ENCODE measurements at places on chromosomes 13 and 19.

GRCh38 chr13:28037399-28037798 is 48.9 kb upstream of the URAD start:
- no peak for DNase-seq

DNA sequence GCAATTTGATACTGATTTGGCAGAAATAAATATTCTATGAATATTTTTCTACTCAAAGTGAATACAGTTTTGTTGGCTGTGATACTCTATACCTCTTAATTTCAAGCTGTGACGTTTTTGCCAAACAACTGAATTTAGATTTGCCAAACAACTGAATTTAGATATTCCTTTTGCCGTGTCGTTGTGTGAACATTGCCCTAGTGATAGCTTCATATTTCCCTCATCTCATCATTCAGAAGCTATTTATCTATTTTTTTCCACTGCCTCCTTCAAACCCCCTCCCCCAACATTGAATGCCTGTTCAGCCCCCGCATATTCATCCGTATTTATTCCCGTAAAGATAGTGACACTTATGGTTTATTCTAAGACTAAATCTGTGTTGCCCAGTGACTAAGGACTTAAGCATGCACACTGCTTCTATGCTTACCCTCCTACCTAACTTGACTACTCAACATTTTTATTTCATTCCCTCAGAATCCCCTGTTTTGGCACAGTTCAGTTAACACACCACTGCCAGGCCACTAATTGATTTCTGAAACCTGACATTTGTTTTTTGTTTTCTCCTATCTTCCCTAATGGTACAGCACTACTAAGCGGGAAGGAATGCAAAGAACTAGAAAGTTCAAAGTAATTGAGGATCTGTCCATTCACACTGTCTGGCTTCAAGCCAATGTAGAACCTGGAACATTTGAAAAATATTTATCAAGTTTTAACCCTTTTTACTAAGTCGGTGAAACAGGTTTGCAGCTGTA is 2.8 kb upstream of the KLF5 start:
- DNase-seq = peak; percentile 52

DNA sequence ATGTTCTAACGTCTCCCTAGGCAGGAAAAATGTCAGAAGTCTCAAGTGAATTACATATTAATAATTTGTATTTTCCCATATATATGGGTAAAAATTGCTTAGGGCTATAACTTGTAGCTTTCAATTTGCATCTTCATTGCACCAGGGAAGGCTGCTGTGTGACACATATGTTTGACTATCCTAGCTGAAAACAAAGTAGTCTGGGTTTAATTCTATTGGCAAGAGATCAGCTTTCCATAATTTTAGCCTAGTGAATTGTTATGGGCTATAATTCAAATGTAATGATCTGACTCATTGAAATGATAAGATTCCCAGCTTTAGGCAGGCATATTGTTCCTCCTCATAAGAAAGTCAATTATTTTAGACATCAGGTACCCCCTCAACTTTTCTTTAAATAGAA is 553.1 kb downstream of the DCT start:
- DNase-seq = no peak

DNA sequence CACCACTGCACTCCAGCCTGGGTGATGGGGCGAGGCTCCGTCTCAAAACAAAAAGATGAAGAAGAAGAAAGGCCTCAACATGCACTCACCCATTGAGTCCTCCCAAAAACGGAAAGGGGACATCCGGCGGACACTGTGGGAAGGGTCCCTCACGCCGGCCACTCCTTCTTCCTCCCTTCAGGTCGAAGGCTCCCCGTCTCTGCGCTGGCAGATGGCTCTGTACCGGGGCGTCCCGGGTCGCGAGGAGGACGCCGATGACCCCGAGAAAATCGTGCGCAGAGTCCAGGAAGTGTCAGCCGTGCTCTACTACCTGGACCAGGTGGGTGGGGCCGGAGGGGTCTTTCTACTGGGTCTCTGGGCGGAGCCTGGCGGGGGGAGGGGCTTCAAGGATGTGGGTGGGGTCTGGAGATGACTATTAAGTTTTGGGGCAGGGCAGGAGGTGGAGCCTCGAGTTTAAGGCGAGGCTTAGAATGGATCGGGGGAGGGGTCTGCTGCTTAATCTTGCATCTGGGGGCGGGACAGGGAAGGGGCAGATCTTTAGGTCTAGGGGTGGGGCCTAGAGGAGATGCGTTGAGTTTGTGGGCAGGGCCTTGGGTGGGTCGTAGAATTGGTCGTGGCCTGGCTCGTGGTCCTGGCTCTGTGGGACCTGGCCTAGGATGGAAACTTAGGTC is 90.2 kb downstream of the MAP4K1 start:
- no peak for DNase-seq

- peak; percentile 39 for DNase-seq
Measured at GRCh38 chr19:3801412-3802096, 15.4 kb upstream of the MATK start.

DNA sequence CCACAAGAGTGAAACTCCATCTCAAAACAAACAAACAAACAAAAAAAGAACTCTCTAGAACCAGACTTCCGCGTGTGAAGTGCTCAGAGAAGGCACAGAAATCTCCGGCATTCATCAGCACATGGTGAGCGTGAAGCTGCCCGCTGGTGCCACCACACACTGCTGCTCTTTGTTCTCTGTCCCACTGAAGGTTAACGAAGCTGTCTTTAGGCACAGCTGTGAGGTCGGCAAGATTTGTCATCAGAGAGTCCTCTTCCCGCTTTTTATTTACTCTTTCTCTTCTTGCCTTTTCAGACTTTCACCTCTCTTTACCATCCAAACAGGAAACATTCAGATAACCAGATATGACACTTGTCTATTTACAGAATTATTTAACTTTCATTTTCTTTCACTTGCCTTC is 115.2 kb upstream of the ARGLU1 start:
- DNase-seq = no peak

GRCh38 chr19:47176627-47177090 is 46.0 kb downstream of the SAE1 start:
- DNase-seq = no peak

DNA sequence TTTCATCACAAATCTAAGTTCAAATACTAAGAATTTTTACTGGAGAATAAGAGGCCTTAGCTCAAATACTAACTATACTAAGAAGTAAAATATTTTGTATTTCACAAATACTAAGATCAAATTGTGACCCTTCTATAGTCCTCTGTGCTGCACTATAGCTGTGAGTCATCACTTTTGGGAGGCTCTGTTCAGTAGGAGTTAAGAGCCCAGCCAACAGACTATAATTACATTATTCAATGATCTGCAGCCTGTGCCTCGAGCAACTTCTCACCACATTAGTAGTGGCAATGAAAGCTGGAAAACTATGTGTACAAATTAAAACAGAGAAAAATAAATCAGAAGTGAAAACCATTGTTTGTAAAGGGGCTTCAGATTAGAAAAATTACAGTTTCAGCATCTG is 147.3 kb upstream of the GPC6 start:
- no peak for DNase-seq

GRCh38 chr19:13401388-13401787 is 104.9 kb downstream of the CACNA1A start:
- DNase-seq = no peak

GRCh38 chr13:48241651-48242050 is 8.6 kb downstream of the ITM2B start:
- no peak for DNase-seq

GRCh38 chr19:33211794-33212435 is 13.7 kb downstream of the SLC7A10 start:
- DNase-seq = no peak

GRCh38 chr19:44891016-44891882 is at the start of gene TOMM40:
Gene TOMM40 (plus strand): TSS chr19:44891254. CDS start chr19:44891416, 162 bp downstream.
- peak; percentile 100 for DNase-seq

- DNase-seq = no peak
Measured at GRCh38 chr13:107968470-107968869, 246.9 kb downstream of the LIG4 start.

DNA sequence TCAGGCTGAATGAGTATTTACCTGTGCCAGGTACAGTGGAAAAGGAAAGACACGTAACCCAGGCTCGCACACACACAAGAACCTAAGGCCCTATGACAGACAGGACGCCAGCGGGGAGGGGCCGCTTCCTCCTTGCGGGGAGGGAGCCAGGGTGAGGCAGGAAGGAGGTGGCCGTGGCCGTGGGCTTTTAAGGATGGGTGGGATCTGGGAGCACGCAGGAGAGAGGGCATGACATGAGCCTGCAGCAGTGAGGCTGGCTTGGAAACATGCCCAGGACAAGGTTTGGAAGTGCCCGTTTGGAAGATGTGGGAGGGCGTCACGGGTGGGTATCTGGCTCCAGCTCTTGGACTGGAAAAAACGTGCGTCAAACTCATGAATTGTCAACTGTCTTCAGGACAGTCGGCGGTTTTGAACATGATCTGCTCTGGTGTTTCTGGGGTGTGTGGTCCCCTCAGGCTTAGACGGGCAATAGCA is 20.1 kb downstream of the SH3GL1 start:
- no peak for DNase-seq

- no peak for DNase-seq
Measured at GRCh38 chr13:108980237-108980636, 350.8 kb downstream of the MYO16 start.

DNA sequence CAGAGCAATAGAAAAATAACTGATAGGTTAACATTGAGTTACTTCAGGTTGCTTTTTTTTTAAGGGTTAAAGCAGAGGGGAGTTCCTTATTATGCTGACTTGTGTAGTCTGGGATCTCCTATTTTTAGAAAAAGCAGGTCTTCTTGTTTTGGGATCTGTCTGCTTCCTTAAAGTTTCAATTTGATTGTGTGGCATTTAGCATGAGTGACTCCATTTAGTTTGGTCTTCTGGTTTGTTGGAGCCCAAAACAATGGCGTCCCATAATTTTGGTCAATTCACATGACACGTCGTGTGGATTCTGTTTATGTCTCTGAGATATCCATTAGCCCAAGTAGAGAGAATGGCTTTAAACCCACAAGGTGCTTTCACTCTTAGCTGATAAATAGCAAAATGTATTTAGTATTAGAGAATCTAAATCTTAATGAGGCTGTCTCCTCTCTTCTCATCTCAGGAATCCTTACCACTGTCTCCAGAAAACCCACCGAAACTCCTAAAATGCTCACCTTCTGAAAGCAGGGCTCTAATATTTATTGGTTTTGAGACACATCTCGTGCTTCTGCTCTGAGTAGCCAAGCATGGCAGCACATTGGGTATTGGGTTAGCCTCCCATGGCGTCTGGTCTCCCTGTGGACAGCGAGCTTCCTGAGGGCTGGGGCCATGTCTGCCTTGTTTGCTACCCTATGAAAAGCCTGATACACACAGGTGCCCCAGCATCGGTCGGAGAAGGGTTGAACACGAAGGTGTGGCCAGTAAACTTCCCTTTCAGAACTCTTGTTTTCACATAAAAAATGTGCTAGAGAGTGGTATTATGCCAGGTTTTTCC is 67.2 kb upstream of the GPR183 start:
- DNase-seq = no peak

DNA sequence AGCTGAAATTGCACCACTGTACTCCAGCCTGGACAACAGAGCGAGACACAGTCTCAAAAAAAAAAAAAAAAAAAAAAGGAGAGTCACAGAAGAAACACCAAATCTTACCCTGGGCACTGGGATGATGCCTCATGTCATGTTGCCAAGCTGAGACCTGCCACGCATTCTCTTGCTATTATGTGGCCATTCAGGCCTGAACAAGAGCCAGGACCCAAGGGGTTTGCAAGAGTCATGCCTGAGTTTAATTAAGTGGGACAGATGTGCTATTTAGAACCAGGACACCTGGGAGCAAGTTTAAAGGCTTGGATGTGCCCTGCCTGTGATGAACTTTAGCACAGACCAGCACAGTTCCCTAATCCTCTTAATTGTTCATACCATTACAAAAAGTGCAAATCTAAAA is 9.8 kb downstream of the PNMA8A start:
- no peak for DNase-seq

DNA sequence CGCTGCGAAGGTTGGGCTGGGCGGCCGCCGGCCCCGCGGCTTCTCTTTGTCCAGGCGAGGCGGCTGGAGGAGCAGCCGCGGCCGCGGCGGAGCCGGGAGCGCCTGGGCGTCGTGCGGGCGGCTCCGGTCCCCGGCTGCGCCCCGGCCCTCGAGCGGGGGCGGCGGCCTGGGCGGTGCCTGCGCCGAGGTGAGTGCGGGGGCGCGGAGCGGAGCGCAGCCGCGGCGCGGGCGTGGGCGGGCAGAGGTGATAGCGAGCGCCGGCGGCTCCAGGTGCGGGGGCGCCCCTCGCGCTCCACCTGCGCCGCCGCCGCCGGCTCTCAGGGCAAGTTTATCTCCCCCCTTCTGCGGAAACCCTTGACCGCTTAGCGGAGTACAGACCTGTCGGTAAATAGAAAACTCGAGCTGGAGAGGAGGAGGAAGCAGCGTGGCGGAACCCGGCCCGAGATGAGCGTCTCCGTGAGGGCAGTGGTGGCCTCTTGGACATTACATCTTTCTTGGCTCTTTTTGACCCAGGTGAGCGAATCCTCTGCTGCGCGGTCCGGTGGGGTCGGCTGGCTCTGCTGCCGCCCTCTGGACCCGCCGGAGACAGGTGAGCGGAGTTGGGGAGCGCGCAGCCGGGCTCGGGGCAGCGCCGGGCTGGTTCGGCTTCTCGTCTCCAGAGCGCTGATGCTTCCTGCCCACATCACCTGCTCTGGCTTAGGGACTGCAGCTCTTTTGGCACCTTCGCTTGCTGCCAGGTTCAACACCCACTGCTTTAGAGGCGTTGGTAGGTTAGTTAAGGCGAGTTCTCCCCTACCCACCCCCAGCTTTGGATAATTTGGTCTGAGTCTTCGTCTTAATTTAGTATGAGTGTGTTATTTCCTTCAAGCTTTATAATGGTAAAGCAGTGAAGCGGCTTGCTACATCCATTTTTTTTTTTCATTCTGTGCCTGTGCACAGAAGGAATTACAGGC is at the start of gene MTUS2:
Gene MTUS2, plus strand, starts transcription at position 241 of the 953 bp plus-strand sequence.
- peak; percentile 62 for DNase-seq

GRCh38 chr13:32443111-32443510 is 15.2 kb upstream of the N4BP2L1 start:
- DNase-seq = no peak

DNA sequence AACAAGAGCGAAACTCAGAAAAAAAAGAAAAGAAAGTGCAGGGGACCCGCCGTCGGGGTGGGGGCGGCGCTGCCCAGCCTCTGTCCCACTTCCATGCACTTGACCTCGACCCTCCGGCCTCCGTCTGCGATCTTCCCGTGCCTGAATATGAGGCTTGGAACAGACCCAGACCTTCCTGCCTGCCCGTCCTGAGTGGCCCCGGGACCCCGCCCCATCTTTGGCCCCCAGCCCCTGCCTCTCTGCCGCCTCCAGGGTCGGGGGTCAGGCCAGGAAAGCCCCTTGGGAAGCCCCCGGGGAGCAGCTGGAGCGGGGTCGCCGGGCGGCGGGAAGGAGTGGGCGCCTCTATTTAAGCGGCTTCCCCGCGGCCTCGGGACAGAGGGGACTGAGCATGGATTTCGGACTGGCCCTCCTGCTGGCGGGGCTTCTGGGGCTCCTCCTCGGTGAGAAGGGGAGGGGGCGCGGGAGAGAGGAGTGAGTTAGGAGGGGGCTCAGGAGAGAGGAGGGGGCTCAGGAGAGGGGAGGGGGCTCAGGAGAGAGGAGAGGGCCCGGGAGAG is at the start of gene MADCAM1:
Gene MADCAM1, plus strand, starts transcription at position 375 of the 554 bp plus-strand sequence. Its CDS starts 14 bp downstream, at position 389.
- no peak for DNase-seq

- DNase-seq = no peak
Measured at GRCh38 chr19:48989701-48990291, 3.3 kb downstream of the GYS1 start.
